ENCODE measurements at places on chromosomes 6 and 20.

GRCh38 chr6:53614676-53615075 is 50.9 kb downstream of the KLHL31 start:
- no peak for DNase-seq

DNA sequence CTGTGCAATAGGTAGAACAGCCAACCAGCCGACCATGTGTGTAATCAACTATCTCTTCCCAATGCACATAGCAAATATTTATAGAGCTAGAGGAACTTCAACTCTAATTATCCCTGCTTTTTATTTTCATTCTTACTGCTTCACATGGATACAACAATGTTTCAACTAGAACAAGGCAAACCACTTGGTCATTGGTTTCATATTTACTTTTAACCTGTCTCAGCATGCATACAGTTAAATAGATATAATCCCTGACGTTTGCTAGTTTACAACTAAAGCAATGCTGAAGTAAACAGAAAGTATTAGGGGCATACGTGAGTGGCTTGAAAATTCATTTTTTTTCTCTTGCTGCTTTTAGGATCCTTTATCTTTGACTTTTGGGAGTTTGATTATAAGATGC is 318.5 kb upstream of the MAP3K7 start:
- DNase-seq = no peak

DNA sequence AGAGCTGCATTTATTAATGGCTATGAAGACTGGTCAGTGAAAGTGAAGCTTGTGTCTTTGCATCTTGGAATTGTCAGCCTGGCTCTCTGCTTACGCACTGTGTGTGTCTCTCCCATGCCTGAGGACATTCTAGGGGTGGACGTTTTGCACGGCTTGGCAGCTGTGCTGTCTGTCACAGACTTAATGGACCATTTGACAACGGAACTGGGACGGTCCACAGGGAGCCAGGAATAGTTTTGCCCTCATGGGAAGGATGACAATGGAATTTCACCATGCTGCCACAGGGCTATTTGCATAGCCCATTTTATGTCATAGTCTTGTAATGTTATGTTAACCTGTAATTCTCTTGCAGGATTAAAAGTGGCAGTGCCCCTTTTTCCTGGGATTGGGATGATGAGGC is 44.7 kb downstream of the OR2B6 start:
- no peak for DNase-seq

DNA sequence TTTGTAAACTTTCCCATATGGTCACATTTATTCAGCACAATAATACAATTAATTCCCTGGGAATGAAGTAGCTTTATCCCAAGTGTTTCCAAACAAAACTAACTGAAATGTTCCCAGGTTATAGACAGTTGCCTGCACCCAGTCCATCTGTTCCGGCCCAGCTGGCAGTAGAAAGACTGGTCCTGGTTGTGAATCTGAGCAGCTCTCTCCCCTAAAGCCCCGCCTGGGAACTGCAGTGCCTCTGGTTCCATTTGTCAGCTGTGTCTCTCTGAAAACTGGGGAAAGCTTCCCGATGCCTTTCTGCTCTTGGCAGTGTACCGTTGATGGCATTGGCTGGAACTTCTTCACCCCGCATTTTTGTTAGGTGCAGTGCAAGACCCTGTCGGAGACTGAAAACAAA is 8.7 kb downstream of the MTHFD1L start:
- no peak for DNase-seq

GRCh38 chr20:31681769-31682168 is 40.9 kb downstream of the BCL2L1 start:
- no peak for DNase-seq

GRCh38 chr20:18981962-18982539 is 168.5 kb downstream of the SCP2D1 start:
- no peak for DNase-seq

DNA sequence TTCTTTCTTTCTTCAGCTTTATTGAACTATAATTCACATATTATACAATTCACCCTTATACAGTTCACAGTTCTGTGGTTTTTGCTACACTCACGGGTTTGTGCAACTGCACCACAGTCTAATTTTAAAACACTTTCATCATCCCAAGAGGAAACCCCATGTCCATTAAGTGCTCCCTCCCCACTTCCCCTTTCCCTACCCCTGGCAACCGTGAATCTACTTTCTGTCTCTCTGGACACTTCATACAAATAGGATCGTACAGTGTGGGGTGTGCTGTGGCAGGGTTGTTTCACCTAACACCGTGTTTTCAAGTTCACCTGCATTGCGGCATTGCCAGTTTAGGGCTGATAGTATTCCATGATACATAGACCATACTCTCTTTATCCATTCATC is 118.8 kb downstream of the PHACTR3 start:
- DNase-seq = peak; percentile 92

DNA sequence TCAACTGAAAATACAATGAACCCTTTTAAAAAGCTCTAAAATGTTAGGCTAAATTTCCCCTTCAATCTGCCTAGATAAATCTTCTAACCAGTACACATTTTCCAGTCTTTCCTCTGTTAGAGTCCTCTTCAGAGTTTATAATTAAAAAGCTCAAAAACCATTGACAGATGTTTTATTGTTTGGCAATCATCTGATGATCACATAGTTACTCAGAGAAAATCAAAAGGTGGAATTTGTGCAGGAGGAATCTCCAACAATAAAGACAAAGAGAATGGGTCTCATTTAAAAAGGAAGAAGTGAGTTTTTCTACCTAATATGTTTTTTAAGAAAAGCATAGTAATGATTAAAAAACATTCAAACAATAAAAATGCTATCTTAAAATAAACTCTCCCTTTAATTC is 3.1 kb downstream of the TRAPPC3L start:
- DNase-seq = no peak

- DNase-seq = no peak
Measured at GRCh38 chr20:62876501-62876901, 14.9 kb upstream of the TCFL5 start.

DNA sequence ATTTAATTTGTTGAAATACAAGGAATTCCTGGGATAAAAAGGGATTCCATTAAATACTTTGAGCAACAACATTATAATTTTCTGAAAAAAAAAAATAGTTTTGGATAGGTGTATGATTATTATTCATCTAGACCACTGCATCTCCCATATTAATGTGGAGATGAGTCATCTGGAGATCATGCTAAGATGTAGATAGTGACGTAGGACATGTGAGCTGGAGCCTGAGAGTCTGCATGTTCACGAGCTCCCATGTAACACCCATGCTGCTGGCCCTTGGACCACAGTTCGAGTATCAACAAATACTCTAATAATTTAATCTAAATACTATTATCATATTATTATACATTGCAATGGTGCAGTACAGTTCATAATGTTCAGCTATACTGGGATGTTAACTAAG is 91.6 kb downstream of the EPM2A start:
- DNase-seq = no peak

DNA sequence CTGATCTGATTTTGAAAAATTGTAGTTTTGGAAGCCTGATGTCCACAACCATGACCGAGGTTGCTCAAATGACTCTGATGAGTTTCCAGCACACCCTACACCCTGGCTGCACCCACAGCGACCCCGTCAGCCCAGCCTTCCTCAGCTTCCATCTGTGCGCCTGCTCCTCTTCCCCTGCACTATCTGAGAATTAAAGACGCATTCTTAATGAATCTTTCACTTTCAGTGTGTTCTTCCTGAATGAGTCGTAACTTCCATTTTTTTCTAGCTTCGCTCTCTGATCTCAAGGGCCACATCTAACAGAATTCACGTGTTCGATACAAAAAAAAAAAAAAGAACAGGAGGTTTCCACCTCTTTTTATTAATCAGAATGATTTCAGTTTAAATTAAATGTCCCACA is 21.3 kb upstream of the RREB1 start:
- peak; percentile 59 for DNase-seq

DNA sequence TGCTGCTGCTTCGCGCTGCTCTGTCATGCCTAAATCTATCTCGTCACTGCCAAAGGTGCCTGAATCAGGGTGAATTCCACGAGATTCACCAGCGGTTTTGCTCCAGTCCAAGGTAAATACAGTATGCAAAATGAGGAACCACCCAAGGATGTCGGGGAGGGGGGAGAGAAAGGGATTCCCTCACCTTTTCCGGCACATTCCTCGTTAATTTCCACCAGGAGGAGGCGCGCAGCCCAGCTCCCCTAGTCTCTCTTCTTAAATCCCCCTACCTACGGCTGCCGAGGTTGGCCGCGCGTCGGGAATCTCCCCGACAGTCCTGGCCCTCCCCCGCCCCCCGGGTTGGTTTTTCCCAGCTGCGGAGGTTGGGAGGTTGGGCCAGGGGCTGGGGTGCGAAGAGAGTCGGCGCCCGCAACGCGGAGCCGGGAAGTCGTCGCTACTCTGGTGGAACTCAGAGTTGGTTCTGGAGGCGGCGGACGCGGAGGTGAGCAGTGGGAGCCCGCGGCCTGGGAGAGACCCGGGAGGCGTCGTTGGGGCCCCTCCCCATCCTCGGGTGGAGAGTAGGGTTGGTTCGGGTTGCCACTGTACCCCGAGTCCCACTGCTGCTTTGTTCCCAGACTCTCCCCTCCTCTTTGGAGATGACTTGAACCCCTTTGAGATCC is at the start of gene TPBG:
Gene TPBG (plus strand): TSS at position 390 of the 659 bp plus-strand sequence. CDS start 1,145 bp downstream, outside the sequence.
- DNase-seq = no peak

- DNase-seq = no peak
Measured at GRCh38 chr20:11035211-11035610, 361.4 kb upstream of the JAG1 start.

DNA sequence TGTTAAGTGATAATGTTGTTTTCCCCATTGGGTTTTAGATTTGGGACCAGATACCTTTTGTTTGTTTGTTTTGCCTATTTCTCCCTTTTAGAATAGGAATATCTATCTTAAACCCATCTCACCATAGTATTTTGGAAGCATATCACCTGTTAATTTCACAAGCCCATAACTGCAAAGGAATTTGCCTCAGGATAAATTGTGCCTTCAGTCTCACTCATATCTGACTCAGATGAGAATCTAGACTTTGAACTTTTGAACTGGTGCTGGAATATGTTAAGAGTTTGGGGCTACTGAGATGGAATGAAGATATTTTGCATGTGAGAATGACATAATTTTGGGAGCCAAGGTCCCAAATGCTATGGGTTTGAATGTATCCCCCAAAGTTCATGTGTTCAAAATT is 607.4 kb downstream of the HACE1 start:
- no peak for DNase-seq

DNA sequence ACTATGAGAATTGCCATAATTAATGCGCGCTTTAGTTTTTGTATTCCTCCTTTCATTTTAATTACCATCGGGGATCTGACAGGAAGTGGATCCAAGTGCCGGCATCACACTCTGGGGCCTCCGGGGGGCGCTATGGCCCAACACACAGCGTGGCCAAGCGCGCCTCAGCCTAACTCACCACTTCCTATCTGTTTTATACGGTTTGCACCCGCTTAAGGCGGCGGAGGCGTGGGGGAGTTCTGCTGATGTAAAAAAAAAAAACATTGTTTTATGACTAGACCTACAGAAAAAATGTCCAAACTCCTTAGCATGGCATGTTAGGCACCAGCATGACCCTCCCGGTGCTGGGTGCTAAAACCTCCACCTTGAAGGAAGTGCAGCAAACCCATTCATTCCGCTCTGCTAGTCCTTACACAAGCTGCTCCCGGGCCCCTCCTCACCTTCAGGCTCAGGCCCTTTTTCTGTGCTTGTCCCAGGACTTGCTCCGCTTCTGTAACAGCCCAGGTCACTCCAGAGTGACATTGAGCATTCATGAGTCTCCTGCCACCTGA is 4.5 kb upstream of the EBF4 start:
- peak; percentile 67 for DNase-seq

DNA sequence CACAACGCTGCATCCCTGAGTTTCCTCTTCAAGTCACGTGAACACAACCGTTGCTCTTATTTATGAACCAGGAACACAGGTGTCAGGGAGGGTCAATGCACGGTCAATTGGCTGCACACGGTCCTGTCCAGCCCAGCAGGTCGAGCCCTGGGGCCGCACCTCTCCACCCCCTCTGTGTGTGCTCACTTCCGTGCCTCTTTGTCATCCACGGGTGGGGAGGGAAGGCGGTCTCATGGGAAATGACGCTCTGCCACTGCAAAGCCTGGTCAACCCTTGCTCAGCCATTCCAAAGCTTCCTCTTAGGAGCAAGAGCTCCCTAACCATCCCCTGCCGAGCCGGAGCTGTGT is 38.7 kb downstream of the DACT2 start:
- DNase-seq = no peak

- no peak for DNase-seq
Measured at GRCh38 chr20:45337367-45338120, 10.7 kb downstream of the SDC4 start.

- DNase-seq = no peak
Measured at GRCh38 chr6:132399376-132400074, 1.8 kb downstream of the MOXD1 start.

DNA sequence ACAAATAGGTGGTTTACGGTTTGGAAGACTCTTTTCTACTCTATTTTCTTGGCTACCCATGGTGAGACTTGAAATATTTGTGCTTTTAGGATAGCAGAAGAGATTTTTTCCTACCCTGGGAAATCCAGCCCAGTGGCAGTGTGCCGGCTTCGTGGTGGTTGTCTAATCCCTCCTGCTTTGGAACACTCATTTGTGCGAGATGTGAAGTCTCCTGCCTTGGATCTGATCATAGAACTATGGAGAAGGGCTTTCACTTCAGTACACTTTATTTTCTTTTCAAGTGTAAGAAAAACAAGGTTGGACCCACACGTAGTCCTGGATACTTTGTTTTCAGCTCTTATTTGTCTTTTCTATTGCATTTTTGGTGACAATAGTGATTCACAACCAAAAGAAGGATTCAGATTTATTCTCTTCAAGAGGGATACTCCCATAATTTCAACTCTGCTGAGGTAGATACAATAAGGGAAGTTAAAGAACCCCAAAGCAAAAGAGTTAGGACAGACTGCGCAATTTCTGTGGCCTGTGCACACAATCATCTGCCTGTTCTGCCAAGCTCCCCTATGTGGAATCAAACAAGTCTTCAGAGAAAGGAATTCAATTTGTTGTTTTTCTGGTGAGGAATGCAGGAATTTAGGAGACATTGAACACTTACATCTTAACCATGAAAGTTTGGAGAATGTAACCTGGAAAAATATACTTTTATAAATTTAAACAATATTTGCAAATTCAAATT is 413.2 kb downstream of the GJA1 start:
- no peak for DNase-seq

GRCh38 chr6:156279261-156279969 is 497.8 kb upstream of the ARID1B start:
- no peak for DNase-seq

DNA sequence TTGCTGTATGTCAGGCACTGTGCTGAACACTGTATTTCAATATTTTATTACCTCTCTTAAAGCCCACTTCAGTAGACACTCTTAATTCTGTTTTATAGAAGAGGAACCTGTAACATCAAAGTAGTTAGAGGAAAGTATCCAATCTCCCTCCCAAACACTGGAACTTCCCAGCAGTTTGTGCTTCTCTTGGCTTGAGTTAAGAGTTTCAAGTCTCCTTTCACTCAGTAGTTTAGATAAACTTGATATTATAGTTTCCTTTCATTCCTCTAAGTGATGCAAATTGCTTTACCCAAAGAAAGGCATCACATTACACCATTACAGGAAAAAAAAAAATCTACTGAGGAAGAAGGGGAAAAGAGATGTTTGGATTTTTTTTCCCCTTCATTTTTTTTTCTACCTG is 164.3 kb downstream of the TSHZ2 start:
- DNase-seq = no peak
